CD4-positive, alpha-beta T cell treated with Interferon alpha-2 for 1 hour (primary cell): ENCODE measurements at places on chromosomes 6 and 20.

- DNase-seq = no peak
Measured at GRCh38 chr6:29685718-29686326, 4.9 kb upstream of the ZFP57 start.

DNA sequence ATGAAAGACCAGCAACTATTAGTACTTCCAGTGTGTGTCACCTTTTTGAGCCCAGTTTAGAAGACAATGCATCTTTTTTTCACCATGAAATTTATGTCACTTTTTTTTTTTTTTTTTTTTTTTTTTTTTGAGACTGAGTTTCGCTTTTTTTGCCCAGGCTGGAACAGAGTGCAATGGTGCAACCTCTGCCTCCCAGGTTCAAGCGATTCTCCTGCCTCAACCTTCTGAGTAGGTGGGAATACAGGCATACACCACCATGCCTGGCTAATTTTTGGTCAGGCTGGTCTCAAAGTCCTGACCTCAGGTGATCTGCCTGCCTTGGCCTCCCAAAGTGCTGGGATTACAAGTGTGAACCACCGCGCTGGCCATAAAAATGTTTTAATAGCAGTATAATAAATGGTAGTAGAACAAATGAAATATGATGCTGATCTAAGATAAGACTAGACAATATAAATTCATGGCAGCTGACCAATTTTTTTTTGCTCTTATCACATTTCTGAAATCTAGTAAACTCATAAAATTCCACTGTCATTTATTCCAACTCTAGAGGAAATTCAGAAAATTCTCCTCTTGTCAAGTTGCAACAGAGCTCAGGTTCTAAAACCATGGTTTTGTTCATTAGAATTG lies 21.3 kb downstream of the NHSL1 start:
- DNase-seq = no peak

DNA sequence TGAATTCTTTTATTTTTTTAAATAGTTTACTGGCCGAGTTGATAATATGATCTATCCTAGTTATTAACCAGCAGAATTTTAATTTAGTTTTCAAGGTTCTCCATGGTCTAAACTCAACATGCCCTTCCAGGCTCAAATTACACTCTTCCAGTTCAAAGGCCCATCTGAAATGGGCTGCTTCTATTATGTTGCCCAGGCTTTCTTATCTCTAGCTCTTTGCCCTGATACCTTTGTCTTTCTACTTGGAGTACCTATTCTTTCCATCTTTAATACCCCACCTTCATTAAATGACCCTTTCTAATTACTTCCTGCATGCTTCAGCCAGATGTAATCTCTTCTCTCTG lies 541.2 kb upstream of the FLRT3 start:
- no peak for DNase-seq

- no peak for DNase-seq
Measured at GRCh38 chr6:84763886-84764331, 489 bp downstream of the TBX18 start.

GRCh38 chr6:71079677-71080076 lies 122.8 kb upstream of the B3GAT2 start:
- no peak for DNase-seq

DNA sequence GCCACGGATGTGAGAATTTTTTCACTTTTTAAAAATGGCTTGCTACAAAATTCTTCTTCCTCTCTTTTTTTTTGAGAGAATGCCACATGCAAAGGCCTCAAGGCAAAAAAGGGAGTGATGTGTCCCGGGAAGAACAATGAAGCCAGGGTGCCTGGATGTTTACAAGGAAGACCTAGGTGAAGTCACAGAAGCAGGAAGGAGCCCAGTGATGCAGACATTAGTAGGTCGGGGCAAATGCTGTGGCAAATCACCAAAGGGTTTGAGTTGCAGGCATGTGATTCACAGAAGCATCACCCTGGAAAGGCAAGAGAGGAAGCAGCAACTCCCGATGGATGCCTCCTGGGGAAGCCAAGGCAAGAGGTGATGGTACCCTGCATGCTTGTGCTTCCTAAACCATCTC lies 46.8 kb downstream of the FARS2 start:
- no peak for DNase-seq

DNA sequence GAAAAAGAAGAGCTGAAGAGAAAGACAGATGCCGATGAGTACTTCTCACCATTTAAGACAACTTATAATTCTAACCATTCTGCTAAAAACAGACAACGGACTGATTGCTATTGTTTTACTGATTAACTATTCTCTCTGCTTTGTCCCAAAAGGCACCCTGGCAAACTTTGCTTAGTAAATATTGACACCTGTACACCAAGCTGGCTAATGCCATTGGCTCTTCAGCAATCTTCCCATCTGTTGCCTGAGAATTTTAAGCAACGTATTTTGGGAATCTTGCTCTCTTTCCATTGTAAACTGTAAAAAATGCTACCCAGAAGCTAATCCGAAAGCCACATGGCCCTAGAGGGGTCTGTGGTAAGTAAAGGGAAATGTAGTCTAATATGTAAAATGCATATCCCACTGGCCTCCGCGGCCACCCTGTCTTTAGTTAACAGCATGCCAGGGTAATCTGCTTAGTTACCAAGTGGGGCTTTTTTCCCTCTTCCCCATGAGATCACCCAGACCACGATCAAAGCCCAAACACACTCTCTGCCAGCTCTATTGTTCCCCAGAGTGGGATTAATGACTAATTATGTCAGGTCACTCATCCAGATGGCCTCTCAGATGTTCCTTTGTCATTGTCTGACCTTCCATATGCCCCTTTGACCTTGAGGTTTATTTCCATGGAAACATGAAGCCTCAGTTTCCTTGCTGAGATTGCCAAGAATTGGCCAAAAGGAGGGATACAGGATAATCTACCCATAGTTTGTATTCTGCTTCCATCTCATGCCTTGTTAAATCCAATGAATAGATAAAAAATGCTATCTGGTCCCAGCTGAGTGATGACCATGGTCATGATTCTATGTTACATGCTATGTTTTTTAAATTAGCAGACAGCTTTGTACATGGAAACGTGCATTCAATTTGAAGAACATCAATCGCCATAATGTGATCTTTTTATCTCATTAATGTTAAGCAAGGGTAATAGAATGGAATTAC lies 216.4 kb upstream of the MCHR2 start:
- DNase-seq = no peak

DNA sequence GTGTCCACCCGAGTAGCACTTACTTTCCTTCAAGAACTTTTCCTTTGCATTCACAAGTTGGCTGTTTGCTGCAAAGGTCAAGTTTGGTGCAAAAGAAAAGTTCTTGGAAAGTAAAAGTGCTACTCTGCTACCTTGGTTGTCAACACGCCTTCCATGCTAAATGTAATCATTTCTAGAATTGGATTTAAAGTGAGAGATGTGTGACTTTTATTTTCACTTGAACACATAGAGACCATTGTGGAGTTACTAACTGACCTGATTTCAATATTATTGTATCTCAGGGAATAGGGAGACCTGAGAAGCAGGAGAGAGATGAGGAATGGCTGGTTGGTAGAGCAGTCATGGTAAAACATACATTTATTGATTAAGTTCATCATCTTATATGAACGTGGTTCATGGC lies 49.7 kb upstream of the IFNGR1 start:
- DNase-seq = no peak

- no peak for DNase-seq
Measured at GRCh38 chr20:57398901-57399535, 7.8 kb downstream of the RBM38 start.

DNA sequence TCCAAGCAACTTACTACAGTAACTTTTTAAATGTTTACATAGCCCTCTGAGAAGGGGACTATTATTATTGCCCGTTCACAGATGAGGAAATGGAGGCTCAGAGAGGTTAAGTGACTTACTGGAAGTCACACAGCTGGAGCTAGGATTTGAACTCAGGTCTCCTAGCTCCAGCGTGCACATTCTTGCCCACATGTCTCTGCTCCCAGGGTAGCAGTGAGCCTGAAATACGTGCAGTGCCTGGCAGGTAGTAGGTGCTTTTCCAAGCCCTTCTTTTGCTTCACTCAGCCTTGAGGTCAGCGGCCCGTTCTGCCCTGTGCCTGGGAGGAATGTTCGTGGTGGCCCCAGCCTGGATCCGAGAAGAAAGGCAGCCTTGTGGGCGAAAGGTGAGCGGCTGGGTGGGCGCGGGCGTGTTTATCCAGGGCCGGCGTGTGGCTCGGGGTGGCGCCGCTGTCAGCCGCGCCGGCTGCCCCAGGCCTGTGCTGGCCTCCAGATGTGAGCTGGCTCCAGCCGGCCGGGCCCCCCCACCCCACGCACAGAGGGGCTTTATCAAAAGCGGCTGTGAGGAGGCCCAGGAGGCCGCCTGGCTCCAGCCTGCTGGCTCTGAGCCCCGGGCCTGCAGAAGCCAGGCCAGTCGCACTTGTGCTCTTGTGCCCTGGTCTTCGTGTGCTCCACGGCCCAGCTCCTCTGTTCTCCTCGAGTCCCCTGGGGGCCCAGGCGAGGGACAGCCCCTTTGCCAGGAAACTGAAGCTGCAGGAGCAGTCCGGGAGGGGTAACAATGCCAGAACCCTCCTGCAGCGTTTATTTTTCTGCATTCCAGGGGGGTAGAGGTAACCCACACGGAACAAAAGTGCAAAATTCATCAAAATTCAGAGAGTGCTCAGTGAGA lies 58.1 kb downstream of the UBE2V1 start:
- no peak for DNase-seq

- no peak for DNase-seq
Measured at GRCh38 chr6:111581957-111582356, 23.7 kb downstream of the TRAF3IP2 start.

DNA sequence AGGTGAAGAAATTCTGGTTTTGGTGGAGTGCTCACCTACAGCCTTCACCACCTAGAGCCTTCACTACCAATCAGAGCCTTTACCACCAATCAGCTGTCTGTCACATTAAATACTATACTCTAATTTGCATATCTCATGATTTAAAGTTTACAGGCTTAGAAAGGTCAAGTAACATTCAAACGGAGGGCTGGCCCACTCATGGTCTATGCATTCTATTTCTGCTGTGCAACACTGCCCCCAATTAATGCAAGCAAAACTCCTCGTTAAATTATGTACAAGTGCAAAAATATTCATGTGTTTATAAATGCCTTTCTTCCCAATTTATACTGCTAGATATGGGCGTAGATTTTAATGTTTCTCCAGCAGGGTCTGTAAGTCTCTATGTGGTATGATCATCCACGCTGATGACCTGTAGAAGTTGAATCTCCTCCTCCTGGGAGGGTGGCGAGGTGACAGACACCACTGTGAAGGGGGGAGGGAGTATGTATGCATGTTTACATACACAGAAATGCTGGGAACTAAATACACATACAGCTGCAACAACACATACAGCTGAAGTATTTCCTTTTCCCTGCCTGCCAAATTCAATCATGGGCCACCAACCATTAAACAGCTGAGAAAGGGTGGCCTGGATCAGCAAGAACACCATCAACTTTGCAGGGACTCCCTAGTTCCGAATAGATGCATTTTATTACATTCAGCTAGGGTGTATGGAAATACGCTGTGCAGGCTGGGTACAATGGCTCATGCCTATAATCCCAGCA lies 13.1 kb downstream of the RRAGD start:
- DNase-seq = no peak

- no peak for DNase-seq
Measured at GRCh38 chr6:105331927-105332326, 71.0 kb downstream of the PREP start.
